ENCODE measurements at places on chromosomes 6 and 20.

DNA sequence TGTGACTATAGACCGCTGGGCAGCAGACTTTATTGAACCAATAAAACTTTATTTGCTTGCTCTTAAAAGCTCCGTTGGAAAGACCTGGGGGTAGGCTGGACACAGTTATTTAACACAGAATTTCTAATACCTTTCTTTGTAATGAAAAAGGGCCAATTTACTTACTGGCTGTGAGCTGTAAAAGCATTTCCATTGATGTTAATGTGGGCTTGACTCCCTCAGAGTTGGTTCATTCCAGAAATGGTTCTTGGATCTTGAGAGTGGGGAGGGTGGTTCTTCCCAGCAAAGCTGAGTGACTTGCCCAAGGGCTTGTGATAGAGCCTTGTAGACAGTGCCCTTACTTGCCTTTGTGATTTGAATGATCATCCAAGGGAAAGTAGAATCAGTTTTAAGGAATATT lies 100.6 kb downstream of the SOX4 start:
- no peak for DNase-seq

DNA sequence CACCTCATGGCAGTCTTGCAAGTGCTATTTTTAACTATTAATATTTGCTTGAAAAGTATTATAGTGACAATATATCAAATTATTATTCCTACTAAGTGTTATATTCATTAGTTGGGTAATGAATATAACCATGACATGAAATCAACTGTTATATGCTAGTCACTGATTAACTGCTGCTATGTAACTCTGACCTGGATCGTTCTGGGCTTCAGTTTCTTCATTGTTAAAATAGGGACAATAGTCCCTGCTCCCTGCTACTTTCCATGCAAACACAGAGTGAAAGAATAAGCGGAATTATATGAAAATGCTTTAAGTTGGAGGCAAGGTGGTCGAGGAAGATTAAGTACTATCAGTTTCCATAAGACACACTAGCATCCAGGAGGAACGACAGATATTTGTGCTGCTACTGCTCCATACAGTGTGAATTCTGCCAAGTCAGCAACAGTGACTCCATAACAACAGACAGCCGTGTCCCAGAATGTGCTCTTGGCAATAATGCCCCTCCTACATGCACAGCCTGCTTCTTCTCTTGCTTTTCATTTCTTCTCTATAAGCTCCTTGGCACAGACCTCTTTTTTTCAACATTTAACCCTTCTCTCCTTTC lies 107.2 kb downstream of the CHD6 start:
- DNase-seq = no peak

DNA sequence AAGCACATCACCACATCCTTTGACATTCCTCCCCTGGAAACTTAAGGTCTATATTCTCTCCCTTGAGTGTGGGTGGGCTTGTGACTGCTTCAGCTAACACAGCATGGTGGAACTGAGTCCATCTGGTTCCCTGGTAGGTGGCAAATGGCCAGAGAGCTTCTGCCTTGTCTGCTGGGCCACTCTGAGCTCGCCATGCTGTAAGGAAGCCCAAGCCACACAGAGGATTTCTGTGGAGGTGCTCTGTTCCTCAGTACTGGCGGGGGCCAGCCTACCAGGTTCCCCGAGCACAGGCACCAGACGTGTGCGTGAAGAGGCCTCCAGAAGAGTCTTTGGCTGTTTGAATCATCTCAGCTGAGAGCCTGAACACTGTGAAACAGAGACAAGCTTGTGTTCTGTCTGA lies 41.6 kb upstream of the PMEPA1 start:
- no peak for DNase-seq

GRCh38 chr20:54184904-54185626 lies 11.3 kb upstream of the CYP24A1 start:
- DNase-seq = no peak

DNA sequence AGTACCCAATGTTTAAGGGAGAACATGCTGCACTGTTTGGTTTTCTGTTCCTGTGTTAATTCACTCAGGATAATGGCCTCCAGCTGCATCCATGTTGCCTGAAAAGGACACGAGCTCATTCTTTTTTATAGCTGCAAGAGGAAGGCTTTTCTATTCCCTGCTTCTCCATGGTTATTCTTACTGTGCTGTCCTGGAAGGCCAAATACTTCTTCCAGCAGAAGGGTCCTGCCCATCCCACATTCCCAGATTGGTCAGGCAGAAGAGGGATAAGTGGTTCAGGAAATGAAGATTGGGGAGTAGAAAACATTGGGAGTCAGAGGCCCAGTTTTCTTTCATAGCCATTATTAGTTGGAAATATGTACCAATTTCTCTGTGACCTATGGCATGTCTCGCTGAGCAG lies 122.4 kb downstream of the TCP11 start:
- DNase-seq = no peak

GRCh38 chr20:45781391-45781931 lies 10.2 kb downstream of the WFDC3 start:
- DNase-seq = peak; percentile 88

GRCh38 chr20:242905-243304 lies 14.6 kb upstream of the DEFB132 start:
- DNase-seq = no peak

DNA sequence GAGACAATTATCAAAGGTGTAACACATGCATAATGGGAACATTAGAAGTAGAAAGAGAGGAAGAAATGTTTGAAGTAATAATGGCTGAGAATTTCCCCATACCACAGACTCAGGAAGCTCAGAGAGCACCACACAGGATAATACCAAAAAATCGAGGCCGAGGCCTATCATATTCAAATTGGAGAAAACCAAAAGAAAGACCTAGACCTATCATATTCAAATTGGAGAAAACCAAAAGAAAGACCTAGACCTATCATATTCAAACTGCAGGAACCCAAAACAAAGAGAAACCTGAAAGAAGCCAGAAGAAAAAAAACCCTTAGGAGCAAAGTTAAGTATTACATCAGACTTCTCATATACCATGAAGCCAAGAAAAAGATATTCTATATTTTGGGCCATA lies 18.0 kb downstream of the NINL start:
- DNase-seq = no peak

- no peak for DNase-seq
Observed at GRCh38 chr6:89731924-89732567, 87.5 kb downstream of the MDN1 start.

GRCh38 chr6:2820415-2820814 lies 21.2 kb downstream of the SERPINB1 start:
- DNase-seq = peak; percentile 34

DNA sequence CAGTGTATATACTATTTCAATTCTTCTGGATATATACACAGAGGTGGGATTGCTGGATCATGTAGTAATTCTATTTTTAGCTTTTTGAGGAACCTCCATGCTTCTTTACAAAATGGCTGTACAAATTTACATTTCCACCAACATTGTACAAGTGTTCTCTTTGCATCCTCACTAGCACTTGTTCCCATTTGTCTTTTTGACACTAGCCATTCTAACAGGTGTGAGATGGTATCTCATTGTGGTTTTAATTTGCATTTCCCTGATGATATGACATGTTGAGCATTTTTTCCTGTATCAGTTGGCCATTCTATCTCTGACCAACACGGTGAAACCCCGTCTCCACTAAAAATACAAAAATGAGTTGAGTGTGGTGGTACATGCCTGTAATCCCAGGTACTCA lies 68.1 kb upstream of the PMEPA1 start:
- DNase-seq = no peak

DNA sequence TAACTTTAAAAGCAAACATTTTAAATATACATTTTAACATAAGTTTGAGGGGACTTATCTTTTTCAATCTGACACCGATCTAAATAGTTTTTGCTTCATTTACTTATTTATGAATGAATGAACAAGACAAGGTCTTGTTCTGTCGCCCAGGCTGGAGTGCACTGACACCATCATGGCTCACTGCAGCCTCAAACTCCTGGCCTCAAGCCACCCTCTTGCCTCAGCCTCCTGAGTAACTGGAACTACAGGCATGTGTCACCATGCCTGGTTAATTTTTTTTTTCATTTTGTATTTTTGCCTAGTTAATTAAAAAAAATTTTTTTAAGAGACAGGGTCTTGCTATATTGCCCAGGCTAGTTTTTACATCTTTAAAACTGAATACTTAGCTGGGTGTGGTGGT lies 25.4 kb downstream of the FBXO9 start:
- DNase-seq = peak; percentile 23

- DNase-seq = no peak
Observed at GRCh38 chr20:38809942-38810341, 4.4 kb downstream of the PPP1R16B start.

- DNase-seq = peak; percentile 78
Observed at GRCh38 chr20:13017235-13017634, 8.5 kb downstream of the SPTLC3 start.

GRCh38 chr6:167094436-167094819 lies 28.5 kb upstream of the CCR6 start:
- no peak for DNase-seq

GRCh38 chr20:52483382-52483781 lies 291.8 kb upstream of the ZFP64 start:
- DNase-seq = no peak

GRCh38 chr6:70520575-70520974 lies 46.2 kb upstream of the SDHAF4 start:
- DNase-seq = peak; percentile 41

DNA sequence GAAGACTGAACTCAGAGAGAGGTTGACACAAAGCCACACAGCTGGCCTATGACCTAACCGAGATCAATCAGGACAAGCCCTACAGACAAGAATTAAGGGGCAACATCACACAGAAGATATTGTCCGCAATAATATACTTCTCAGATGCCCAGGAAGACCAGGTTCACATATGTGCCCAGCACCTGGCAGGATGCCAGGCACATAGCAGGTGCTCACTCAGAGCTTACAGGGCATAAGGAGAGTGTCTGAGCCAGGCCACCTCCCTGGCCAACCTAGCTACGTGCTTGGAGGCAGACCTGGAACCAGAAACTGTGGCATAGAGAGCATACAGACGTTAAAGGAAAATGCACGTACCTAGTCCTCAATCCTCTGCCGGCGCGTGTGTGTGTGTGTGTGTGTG lies 87.0 kb upstream of the LRFN2 start:
- DNase-seq = no peak

DNA sequence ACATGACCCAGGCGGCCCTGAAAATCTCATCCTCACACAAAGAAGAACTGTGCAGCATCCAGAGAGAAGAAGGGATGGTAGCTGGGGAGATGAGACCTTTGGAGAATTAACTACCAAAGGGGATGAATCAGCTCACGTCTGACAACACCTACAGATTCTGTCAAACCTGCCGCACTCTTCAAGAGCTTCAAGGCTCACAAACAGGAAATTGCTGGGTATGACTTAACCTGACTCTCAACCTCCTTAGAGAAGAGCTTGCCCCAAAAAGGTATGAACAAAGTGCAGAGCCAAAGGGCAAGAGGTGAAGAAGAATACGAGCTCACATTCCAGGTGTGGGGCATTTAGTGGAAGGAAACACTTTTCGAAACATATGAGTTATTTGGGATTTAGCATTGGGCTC lies 139.8 kb downstream of the BACH2 start:
- no peak for DNase-seq

DNA sequence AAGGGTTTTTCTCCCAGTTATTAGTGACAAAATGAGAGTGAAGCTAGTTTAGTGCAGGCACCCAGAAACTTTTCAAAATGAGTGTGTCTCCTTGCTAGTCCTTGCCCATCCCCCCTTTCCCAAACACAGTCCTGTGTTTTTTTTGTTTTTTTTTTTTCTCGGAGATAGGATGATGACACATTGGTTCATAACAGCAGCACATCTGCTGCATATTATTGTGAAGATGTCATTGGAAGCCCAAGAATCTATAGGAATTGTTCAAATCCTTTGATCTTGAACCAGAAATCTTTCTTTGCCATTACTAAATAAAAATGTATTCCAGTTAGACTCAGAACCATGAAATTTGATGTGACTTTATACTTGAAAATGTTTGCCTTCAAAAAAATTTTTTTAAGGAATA lies 162.4 kb downstream of the FRK start:
- DNase-seq = peak; percentile 4

DNA sequence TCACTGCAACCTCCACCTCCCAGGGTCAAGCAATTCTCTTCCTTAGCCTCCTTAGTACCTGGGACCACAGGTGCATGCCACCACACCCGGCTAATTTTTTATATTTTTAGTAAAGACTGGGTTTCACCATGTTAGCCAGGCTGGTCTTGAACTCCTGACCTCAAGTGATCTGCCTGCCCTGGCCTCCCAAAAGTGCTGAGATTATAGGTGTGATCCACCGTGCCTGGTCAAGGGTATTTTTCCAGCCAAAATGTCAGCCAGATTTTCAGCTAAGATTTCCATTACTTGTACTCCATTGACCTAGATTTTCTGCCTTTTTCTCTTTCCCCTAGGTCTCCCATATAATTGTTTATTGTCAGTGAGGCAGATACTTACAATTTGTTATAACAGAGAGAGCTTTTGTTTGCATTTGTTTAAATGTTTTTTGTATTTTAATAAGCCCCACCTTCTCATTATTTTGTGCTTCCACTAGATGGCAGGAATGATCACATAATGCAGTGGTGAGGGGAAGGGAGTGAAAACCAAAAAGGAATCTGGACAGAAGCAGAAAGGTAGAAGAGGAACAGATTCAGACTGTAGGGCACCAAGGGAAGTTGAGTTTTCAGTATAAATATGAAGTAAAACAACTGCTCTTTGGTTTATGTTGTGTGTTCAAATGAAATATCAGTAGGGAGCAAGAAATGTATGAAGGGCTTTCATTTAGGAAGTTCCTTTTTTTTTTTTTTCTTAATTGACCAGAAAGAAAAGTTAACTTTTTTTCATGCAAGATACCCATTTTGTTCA lies 29.7 kb downstream of the RPF2 start:
- peak; percentile 62 for DNase-seq

GRCh38 chr6:56802584-56802983 lies 152.3 kb upstream of the BEND6 start:
- DNase-seq = peak; percentile 51

- no peak for DNase-seq
Observed at GRCh38 chr6:37676071-37676470, 21.6 kb downstream of the MDGA1 start.

DNA sequence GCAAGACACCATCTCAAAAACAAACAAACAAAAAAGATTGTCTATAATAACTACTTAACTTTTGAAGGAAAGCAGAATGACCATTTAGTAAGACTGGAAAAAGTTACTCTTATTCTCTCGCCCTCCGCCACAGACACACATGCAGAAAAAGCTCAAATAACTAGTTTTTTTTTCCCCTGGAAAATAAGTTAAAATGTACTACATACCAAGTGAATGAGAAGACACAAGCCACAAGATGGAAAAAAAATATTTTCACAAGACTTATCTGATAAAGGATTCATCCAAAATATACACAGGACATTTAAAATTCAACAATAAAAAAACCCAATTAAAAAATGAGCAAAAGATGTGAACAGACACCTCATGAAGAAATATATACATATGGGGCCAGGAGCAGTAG lies 31.9 kb downstream of the NUDT3 start:
- peak; percentile 52 for DNase-seq

GRCh38 chr6:11362564-11362963 lies 130.1 kb upstream of the NEDD9 start:
- no peak for DNase-seq

- no peak for DNase-seq
Observed at GRCh38 chr6:71488186-71488585, 199.6 kb downstream of the OGFRL1 start.

GRCh38 chr6:35014341-35014740 lies 125.3 kb downstream of the ANKS1A start:
- no peak for DNase-seq

All from cardiac fibroblast (primary cell).